Neural crest cell (in vitro differentiated cells): ENCODE measurements at places on chromosomes 2 and 18.
A peak's percentile ranks its signal among the peaks of the same experiment; 100 is the strongest.

DNA sequence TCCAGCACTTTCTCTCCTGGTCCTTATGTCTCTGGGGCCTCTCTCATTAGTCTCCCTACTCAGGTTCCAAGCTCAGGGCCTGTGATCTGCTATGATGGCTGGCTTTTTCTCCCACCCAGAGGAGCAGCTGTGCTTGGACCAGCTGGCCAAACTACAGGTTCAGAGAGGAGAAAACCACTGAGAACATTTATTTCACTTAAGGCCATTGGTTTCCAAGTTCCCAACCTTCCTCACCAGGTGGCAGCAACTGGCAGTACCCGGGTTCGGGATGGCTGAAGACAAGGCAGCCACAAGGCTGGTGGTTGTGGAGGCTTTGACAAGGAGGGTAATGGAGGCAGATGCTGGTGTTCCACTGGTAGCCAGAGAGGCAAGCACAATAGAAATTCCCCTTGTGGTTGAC, 29.9 kb upstream of the SELENOI start:
- no peak for DNase-seq

DNA sequence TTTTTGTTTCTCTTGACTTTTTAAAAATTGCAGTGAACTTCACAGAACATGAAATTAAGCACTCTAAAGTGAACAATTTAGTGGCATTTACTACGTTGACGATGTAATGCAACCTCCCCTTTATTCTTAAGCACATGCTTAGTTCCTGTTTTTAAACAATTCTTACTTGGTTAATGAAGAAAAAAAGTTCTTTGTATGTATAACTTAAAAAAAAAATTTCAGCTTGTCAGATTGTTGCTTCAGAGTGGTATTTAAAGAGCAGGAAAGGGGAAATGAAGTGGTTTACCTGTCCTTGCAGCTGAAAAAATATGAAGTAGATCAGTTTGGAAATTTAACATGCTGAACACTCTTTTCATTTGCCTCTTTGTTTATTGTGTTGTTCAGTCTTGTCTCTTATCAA, 95.7 kb upstream of the RASGRP3 start:
- no peak for DNase-seq

GRCh38 chr18:38243291-38243690, 677.7 kb upstream of the CELF4 start:
- no peak for DNase-seq

GRCh38 chr2:232415736-232416520, 9.3 kb downstream of the ALPG start:
- DNase-seq = no peak

DNA sequence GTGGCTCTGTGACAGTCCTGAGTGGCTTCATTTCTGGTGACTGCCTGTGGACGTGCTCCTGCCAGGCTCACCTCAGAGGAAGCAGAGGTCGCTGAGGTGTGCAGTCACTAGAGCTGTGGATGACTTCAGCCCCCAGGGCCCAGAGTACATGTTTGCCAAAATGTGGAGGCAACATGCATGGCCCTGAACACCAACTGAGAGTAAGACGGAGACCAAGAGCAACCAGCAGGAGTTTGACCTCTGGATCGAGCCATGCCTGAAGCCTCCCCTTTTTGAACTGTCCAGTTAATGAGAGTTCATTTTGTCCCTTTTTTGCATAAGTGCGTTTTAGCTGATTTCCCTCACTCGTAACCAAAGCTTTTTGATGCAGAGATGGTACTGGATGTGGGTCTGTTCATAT, 184.9 kb downstream of the RTP5 start:
- DNase-seq = no peak

GRCh38 chr2:237863689-237864443, 4.4 kb downstream of the RAMP1 start:
- no peak for DNase-seq

DNA sequence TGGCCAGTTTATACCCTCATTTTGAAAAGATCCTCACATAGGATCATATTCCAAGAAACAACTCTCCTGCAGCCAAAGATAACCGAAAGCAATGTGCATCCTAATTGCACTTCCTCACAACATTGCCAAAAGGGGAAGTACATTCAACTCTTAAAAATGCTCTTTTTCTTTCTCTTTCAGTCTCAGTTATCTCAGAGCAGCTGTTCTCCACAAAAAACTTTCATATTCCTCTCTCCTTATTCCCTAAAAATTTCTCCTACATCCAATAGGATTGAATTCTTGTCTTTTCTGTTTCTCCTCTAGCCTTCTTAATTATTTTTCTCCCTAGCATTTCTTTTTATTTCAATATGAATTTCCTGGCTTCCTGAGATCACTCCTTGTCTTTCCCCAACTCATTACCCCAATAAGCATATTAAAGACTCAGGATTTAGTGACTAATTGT, 7.4 kb upstream of the VRK2 start:
- no peak for DNase-seq

GRCh38 chr18:30814446-30814845, 228.1 kb downstream of the DSC3 start:
- DNase-seq = no peak

- no peak for DNase-seq
Observed at GRCh38 chr2:36466135-36466534, 110.6 kb downstream of the CRIM1 start.

- DNase-seq = no peak
Observed at GRCh38 chr2:39524061-39524460, 87.0 kb upstream of the MAP4K3 start.

DNA sequence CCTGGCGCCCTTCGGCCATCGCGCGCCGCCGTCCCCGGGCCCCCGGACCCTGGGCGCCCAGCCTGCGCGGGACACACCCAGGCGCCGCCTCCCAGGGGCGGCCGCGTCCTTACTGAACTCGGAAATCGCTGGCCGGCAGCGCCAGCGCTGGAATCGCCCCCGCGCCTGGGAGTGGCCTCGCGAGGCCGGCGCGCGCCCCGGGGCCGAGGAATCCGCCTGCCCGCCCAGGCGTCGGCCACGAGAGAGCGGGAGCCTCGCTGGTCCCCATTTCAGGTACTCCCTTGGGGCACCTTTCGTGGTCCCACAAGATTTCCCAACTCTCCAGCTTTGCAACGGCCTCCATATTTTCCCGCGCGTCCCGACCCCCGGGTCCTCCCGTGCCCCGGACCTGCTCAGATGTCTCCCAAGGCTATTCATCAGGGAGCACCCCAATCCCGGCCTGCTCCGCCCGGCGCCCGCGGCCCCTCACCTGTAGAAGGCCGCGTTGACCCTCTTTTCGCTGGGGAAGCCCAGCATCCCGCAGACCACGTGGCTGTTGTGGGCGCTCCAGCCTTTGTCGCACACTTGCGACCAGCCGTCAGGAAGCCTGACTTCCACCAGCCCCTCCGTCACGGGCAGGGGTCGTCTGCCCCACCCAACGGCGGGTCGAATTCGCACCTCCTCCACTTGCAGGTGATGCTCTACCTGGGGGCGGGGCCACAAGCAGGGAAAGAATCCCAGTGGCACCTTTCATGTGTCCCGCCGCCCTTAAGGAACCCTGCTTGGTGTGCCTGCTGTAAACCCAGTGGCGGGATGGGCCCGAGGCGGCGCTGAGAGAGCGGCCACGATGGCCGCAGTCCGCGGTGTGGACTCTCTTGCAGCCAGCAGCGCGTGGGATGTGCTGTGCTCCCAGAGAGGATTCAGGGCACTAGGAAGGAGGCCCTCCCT, 4.6 kb downstream of the LOXL3 start:
- DNase-seq = peak; percentile 36

GRCh38 chr2:191298306-191298705, 53.1 kb downstream of the MYO1B start:
- no peak for DNase-seq

- DNase-seq = no peak
Observed at GRCh38 chr2:231781798-231782726, 980 bp upstream of the PDE6D start.

GRCh38 chr2:5696945-5697521, 4.8 kb downstream of the SOX11 start:
- peak; percentile 50 for DNase-seq

GRCh38 chr18:48219037-48219809, 190.0 kb downstream of the ZBTB7C start:
- no peak for DNase-seq

GRCh38 chr2:100757621-100758394, 62.1 kb upstream of the NPAS2 start:
- no peak for DNase-seq

- no peak for DNase-seq
Observed at GRCh38 chr2:176132205-176133171, 3.0 kb downstream of the HOXD8 start.

DNA sequence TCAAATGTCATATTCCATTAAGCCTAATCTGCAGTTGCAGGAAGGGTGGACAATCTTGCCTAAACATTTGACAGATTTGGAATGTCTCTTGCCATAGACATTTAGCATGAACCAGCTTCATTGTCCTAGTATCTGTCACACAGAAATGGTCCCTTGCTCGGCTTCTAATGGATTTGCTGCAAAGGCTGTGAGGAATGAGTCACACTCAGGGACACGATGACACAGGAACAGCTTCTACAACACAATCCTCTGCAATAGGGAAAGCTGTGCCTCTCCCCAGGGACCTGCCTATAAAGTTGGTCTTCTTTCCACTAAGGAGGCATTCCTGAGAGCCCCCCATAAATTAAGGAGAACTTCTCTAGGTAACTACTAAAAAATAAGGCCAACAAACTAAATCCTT, 155.1 kb upstream of the L3MBTL4 start:
- DNase-seq = no peak

DNA sequence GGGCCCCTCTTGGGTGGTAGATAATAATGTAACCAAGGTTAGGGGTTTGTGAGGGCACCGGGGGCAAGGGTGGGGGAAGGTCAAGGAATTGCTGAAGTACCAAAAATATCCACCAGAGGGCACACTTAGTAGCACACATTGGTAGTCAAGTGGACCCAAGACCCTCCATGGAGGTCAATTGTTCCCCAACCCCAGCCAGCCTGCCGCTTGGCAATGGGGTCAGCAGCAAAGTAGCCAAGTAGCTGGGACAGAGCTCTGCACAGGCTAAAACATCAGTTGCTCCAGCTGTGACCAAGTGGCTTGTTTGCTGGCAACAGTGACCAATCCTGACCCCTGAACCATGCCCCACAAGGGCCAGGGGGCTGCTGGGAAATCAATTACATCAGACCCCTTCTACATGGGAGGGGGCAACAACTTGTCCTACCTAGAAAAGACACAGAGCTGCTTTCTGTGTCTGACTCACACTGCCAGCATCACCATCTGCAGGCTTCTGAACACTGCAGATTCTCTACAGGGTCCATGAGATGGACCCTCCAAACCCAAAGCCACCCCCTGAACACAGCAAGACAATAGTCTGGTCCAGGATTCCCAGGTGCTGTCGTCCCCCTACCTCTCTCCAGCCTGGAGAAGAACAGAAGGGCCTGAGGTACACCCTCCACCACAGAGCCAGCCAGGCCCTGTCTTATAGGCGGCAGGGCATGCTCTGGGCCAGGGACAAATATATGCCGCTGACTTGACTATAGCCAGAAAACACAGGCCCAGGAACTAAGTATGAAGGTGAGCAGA, 76.0 kb downstream of the EMX1 start:
- peak; percentile 67 for DNase-seq
